ENCODE measurements at places on chromosomes 1 and 21.

DNA sequence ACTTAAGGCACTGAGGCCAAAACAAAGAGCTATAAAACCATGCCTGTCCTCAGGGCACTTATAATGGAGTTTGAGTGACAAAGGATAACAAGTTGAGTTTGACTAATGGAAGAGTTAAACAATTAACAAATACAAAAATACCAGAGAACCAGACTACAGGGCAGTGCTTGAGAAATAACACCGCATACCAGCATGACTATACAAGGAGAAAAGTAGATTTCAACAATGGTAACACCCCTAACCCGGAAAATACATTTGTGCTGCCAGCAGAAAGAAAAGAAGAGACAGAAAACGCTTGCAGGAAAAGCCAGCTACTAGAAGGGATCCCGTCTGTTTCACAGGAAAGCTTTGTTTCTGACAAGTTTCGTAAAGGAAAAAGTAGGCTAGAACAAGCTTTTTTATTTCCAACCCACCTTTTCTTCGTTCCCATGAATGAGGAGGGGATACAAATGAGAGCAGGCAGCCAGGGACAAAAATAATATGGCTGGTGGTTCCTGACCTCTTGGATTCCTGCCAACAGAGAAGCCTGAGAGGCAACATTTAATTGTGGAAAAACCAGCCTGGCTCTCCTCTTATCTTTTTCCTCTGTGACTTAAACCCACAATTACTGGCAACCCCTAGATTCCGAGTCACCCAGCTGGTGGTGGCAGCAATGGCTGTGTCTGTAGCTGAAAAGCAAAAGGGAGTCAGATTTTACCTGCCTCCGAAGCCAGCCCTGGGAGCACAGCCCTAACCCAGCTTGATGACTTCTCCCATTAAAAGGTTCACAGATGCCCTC, 56.5 kb downstream of the WLS start:
- ATAC-seq, result no peak

DNA sequence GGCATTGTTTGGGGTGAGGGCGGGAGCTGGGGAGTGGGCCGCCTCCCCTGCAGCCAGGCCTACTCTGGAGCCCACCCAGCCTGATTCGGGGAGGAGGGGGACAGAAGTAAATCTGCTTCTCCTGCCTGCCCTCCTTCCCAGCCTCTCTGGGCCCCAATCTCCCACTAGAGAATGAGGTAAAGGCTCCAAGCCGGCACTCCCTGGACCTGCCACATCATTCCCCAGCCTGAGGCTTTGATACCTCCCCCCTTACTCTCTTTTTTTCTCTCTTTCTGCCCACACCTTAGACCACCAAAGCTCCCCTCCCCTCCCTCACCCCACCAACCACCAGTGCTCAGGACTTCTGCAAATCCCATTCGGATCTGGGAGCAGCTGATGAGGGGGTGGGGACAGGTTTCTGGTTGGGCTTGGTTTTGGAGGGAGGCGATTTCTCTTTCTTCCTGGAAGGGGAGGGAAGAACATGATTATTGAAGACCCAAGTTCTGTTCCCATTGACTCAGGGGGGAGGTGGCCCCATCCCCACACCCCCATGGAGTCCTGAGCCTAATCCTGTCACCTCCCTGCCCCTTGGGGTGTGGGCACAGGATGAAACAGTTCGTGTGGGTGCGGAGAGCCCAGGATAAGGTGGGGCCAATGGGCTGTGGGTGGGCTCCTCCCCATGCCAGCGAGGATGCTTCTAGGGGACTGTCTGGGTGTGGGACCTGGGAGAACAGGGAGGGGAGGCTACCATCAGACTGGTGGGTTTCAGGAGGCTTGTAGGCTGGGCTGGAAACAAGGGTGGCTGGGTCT, 1.3 kb downstream of the MAP7D1 start:
- ATAC-seq, result no peak

DNA sequence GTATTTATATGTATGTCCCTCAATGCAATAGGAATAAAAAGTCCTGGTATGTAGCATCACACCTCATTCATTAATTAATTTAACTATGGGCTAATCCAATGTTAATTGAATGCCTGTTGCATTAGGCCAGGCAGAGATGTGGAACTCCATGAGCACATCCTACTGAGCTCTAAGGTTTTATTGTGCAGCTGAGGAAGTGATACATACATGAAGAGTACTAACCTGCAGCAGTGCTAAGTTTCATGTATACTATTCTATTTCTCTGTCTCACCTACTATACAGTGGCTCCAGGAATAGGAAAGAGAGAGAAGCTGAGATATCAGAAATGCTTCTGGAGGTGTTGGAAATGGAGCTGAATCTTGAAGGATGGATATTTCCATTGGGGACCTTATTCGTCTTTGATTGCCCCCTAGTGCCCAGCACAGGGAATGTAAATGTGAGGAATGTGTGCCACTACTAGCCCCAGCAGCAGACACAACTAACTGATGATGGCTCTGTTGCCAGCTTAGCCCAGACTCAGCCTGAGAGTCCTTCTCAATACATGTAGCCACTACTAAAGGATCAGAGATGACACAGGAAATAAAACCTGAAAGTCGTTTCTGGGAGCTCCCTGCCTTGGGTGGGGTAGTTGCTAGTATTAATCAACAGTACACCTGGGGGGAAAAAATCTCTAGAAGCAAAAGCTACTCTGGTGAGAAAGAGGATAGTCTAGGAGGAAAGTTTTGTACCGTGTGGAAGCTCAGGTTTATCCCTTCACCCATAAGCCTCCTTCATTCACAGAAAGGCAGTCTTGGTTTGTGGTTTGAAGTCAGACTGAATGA, 173.3 kb upstream of the FOXD3 start:
- ATAC-seq, result no peak

DNA sequence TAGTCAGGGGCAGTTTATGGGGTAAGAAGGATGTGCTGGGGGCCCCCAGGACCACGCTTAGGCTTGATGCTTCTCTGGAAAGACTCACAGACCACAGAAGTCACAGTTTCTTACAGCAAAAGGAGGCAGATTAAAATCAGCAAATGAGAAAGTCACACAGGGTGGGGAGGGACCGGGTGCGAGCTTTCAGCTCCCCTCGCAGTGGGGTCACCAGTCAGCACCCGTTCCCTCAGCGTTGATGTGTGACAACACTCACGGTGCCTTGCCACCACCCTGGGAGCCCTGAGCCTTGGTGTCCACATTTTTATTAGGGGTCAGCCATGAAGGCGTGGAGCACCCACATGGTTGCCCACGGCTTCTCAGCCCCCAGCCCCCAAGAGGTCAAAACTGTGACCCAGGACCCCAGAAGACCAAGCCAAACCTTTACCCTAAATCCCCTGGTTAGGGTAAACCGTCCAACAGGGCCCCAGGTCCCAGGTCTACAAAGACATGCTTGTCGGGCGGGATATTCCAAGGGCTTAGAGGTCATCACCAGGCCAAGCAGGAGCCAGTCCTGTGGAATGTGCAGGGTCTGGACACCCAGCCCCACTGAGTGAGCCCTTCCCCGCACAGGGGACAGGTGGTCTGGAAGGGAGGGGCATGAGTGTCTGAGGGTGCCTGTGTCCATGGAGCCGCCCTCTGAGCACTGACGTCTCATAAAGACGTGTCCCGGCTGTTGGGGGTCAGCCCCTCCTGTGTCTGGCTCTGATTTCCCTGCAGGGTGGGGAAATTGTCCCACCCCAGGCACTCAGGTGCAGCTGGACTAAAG, 64.5 kb upstream of the ABCG1 start:
- ATAC-seq, result no peak

- no peak for ATAC-seq
These were observed 44.5 kb upstream of the C1orf87 start for GRCh38 chr1:60118085-60118484.

- peak; percentile 61 for ATAC-seq
These were observed 75.1 kb upstream of the SIPA1L2 start for GRCh38 chr1:232704694-232705680.

- no peak for ATAC-seq
These were observed 807.3 kb upstream of the RGS18 start for GRCh38 chr1:191350938-191351337.

DNA sequence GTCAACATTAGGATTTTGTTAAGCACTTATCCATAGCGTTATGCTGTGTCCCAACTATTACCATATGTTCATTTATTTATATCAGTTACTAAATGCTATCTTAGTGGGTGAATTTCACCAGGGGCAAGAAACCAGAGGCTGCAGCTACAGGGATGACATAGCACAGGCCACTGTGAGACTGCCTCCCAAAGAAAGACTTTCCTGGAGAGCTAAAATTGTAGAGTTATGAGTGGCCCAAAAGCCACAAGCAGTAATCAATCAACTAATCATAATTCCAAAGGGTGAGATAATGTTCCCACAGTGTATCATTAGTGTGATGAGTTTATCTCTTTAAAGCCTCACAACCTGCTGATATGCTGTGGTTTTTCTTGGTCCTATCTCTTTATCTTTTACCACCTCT, 3.8 kb upstream of the TGFB2 start:
- no peak for ATAC-seq

GRCh38 chr1:227662933-227663332, 72.2 kb downstream of the JMJD4 start:
- no peak for ATAC-seq

GRCh38 chr1:20405893-20406604, 80.0 kb downstream of the CAMK2N1 start:
- ATAC-seq, result no peak

GRCh38 chr21:43281661-43282357, 113.0 kb downstream of the CRYAA start:
- ATAC-seq, result no peak

DNA sequence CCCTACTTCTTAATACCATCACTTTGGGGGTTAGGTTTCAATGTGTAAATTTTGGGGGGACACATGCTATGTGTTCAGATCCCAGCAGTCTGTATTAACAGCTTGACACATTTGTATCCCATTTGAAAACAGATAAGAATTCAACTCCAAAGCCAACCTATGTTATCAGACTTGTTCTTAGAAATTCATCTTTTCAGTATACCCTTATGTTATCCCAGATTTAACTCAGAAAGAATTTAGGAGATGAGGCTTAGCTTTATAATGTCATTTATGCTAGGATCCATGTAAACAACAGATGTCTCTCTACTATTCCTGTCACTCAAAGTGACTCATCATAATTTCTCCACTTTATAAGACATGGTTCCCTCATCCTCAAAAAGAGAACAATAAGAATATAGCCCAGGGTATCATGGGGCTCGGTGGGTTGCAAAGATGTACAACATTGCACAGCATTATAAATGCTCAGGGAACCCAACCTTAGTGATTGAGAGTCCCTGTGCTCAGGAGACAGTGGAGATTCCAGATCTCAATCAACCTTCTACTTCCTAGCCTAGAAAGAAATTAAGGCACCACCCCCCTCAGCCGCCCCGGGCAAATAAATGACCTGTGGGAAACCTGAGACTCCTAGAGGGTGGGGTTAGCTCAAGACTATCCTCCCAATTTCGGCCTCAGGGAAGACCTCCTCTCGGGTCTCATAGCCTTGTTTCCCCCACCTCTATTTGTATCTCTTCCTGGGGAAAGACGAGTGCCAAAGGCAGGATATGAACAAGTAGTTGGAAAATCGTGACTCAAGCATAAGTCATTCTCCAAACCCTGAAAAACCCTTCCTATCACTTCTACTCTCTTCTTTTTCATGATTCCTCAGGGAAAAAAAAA, 265.1 kb upstream of the CAMK1G start:
- no peak for ATAC-seq

DNA sequence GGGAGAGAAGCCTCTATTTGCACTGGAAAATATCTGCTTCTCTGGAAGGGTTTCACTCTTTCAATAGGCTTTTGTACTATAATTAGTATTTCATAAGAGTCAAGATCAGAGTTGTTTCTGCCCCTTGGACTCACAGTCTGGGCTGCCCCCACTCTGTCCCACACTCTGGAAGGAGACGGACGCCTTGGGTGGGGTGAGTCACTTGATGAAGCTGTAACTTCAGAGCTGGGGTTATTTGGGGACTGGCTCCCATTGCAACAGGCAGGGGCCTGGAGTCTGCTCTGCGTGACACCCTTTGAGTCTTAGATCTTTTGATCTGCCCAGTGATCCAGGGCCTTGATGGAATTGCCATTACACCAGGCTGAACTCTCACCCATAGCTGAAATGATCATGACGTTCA, 4.0 kb upstream of the KCNA10 start:
- no peak for ATAC-seq

DNA sequence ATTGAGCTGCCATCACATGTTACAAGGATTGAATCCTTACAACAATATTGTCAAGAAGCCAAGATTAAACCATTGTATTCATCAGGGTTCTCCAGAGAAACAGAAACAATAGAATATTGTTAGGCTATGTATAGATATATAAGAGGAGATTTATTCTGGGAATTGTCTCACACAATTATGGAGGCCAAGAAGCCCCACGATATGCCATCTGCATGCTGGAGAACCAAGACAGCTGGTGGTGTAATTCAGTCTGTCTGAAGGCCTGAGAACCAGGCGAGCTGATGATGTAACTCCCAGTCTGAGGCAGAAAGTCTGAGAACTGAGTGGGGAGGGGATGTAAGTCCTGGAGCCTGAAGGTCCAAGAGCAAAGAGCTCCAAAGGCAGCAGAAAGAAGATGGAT, 14.5 kb upstream of the TTF2 start:
- ATAC-seq, result no peak

GRCh38 chr1:2544875-2545640, 11.1 kb upstream of the TNFRSF14 start:
- ATAC-seq, result no peak

GRCh38 chr1:192575499-192576189, at the start of gene RGS1:
Gene RGS1, plus strand, starts transcription at chr1:192575773. Its CDS starts 20 bp downstream, at chr1:192575793.
- peak; percentile 87 for ATAC-seq

DNA sequence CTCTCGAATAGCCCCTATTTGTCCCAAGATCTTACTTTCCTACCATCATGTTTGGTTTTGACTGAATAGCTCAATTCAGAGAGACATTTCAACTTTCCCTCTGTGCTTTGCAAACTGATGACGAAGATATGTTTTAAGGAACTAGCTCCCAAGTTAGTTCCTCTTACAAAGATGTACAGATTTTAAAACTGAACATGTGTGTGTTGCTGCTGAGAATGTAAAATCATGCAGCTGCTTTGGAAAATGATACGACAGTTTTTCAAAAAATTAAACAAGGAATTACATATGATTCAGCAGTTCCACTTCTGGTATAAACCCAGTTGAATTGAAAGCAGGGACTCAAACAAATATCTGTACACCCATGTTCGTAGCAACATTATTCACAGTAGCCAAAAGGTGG, 33.6 kb downstream of the KIF26B start:
- no peak for ATAC-seq

DNA sequence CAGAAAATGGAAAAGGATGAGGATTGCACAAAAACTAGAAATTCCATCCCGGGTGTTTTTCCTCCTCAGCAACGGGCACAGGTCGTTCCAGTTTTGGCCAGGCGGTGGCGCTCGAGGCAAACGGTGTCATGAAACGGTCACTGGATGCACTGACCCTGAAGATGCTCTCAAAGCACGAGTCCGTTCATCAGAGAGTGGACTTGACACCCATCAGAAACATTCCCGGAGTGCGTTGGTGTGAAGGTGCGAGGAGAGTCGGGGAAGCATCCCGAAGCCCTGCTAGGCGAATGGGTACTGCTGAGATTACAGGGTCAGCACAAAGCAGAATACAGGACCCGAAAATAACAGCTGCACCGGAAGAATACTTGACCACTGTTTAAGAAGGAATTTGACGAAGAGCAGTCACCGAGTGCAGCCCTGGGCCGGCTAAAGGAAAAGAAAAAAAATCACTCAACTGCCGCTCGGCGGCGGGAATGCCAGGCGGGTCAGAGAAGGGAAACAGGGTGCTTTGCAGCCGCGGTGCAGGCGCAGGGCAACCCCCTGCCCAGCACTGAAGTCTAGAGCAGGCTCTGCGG, 71.7 kb upstream of the ETS2 start:
- ATAC-seq, result peak; percentile 67

All from activated T-helper 17 cell treated with anti-CD3 and anti-CD28 coated beads, Interleukin-2, amount 50 U/mL, for 72 hours (primary cell).